Urinary bladder (tissue), 4 donors: ENCODE measurements at places on chromosomes 5 and 9.

DNA sequence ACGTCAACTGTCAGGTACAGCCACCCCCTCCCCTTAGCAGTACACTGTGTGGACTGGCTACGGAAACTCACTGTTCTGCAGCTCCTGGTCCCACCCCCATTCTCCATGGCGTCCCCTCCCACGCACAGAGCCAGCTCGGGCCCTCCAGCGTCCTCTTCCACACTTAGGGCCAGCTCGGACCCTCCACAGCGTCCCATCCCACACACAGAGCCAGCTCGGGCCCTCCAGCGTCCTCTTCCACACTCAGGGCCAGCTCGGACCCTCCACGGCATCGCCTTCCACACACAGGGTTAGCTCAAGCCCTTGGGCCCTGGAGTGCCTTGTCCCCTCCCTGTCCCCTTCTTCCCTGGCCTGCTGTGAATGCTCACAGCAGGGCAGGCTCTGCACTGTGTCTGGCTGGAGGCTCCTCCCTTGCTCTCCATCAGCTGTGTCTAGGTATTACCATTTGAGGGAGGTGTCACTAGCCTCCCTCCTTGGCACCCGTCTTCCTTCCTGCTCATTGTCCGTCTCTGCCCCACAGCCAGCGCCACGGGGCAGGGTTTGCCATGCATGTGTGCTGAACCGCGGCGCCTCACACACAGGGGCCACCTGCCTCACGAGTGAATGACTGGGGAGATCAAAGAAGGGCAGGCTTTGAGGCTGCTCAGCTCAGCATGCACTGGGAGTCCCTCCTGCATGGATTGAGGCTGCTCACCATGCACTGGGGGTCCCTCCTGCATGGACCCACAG, 78.5 kb upstream of the CACNA1B start:
- no peak for DNase-seq

- no peak for DNase-seq
Measured at GRCh38 chr9:81550207-81550583, 139.2 kb downstream of the TLE1 start.

- DNase-seq = no peak
Measured at GRCh38 chr5:137531266-137531665, 32.1 kb upstream of the SPOCK1 start.

DNA sequence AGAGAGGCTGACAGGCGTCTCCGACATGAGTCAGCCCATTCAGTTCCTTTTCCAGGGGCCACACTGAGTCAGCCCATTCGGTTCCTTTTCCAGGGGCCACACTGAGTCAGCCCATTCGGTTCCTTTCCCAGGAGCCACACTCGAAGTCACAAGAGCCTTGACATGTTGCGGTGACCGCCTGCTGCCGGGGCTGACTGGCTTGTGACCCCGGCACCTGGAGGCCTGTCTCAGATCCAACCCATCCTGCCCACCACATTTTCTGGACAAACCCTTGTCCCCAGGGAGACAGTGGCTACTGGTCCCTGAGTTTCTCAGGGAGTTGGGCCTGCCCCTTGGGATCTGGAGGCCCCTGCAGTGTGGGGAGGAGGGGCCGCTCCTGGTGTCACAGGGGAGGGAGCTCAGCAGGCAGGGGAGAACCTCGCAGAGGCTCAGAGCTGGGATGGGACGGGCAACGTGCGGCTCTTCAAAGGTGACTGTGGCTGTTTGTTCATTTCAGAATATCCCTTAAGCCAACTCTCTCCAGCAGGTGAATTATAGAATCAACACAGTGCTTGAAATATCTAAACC, 40.5 kb upstream of the LPCAT1 start:
- no peak for DNase-seq

- DNase-seq = no peak
Measured at GRCh38 chr5:11378461-11378860, 525.8 kb downstream of the CTNND2 start.

- DNase-seq = no peak
Measured at GRCh38 chr5:143239882-143240518, 163.5 kb downstream of the NR3C1 start.

- no peak for DNase-seq
Measured at GRCh38 chr5:158812408-158812807, 287.3 kb downstream of the EBF1 start.

DNA sequence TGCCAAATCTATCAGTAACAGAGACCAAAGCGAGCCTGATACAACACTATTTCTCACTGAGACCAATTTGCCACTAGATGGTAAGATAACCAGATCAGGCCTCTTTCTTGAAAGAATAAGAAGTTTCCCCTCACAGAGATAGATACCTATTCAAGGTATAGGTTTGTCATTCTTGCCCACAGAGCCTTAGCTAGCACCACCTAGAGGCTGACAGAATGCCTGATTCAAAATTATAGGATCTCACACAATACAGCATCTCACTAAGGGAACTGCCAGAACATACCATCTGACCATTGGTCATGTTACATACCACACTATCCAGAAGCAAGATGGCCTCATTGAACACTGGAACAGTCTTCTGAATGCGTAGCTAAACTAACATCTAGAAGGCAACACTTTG, 166.6 kb upstream of the HCN1 start:
- DNase-seq = no peak

- no peak for DNase-seq
Measured at GRCh38 chr9:18346745-18347144, 127.2 kb upstream of the ADAMTSL1 start.

- DNase-seq = no peak
Measured at GRCh38 chr5:64680289-64680688, 10.0 kb upstream of the SHISAL2B start.

- no peak for DNase-seq
Measured at GRCh38 chr9:6444128-6444527, 31.1 kb downstream of the UHRF2 start.

DNA sequence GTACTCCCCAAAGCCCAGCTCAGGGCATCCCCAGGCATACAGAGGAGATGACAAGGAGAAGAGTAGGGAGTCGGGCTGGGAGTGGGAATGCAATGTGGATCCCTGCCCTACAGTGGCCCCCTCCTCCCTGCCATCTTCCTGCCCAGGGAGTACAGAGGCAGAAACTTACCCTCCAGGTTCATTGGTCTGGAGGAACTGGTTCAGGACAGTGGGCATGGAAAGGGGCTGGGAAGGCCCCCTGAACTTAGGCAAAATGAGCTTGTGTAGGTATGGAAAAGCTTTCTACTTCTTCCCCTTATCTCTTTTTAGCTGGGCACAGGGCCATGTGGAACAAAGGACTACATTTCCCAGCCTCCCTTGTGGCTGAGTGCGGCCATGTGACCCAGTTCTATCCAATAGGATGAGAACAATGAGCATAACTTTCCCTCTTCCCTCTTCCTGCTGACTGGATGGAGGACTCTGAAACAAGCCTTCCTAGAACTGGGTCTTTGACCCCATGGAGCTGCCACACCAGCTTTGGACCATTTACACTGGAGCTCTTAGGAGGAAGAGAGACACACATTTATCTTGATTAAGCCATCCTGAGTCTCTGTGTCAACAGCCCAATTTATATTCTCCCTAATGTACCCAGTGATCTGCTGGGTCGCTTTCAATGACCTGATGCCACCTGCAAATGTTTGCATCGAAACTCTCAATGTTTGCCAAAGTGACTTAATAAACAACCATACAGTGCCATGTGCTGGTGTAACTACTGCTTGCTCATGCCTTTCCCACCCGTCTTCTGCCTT, 25.0 kb upstream of the HMCN2 start:
- no peak for DNase-seq

DNA sequence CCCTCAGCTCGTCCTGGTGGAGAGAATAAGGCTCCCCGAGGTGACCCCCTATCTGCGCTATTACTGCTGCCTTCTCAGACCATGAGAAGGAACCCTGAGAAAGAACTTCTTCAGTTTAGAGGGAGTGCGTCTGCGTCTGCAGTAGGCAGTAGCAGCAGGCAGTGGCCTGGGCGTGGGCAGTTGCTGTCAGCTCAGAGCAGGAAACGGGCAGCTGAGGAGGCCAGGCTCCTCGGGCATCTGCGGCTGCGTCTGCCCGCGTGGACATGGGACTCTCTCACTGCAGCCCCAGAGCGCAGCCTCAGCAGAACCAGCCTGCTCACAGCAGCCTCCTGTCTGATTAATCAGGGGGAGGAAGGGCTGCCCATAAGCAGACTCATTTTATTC, 49.8 kb upstream of the FCN1 start:
- DNase-seq = no peak

GRCh38 chr5:146832985-146833732, 45.4 kb downstream of the PPP2R2B start:
- DNase-seq = no peak

- DNase-seq = no peak
Measured at GRCh38 chr5:113909782-113910181, 396.3 kb downstream of the YTHDC2 start.
